ENCODE measurements at places on chromosomes 2 and 18.

GRCh38 chr2:188852772-188853171 is 121.4 kb upstream of the COL3A1 start:
- DNase-seq, result no peak

GRCh38 chr2:158731386-158731785 is 63.7 kb upstream of the DAPL1 start:
- DNase-seq, result no peak

GRCh38 chr18:49464718-49465598 is 4.5 kb upstream of the DYM start:
- no peak for DNase-seq

GRCh38 chr2:169748319-169748718 is 14.7 kb downstream of the KLHL23 start:
- no peak for DNase-seq

DNA sequence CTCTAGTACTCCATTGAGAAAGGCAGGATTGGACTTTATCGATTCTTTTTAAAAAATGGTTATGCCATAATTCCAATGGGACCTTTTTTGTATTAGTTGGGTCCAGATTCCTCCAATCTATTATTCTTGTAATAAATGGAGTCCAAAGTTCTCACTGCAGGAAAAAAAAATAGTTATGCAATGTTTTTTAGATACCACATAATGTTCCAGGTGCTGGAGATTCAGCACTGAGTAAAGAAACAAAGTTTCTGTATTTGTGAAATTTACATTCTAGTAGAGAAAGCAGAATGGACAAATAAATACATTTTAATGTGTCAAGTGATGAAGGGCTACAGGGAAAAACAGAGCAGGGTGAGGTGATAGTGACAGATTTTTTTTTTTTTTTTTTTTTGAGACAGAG is 78.5 kb upstream of the MYCN start:
- no peak for DNase-seq

- no peak for DNase-seq
Measured at GRCh38 chr18:9530226-9531009, 55.1 kb downstream of the RALBP1 start.

- no peak for DNase-seq
Measured at GRCh38 chr2:101900375-101900774, 91.4 kb upstream of the IL1R2 start.

GRCh38 chr2:27431395-27431794 is 3.0 kb downstream of the NRBP1 start:
- DNase-seq, result no peak

GRCh38 chr2:36277146-36277808 is 78.3 kb upstream of the CRIM1 start:
- no peak for DNase-seq

GRCh38 chr2:5387406-5387805 is 304.8 kb upstream of the SOX11 start:
- no peak for DNase-seq

DNA sequence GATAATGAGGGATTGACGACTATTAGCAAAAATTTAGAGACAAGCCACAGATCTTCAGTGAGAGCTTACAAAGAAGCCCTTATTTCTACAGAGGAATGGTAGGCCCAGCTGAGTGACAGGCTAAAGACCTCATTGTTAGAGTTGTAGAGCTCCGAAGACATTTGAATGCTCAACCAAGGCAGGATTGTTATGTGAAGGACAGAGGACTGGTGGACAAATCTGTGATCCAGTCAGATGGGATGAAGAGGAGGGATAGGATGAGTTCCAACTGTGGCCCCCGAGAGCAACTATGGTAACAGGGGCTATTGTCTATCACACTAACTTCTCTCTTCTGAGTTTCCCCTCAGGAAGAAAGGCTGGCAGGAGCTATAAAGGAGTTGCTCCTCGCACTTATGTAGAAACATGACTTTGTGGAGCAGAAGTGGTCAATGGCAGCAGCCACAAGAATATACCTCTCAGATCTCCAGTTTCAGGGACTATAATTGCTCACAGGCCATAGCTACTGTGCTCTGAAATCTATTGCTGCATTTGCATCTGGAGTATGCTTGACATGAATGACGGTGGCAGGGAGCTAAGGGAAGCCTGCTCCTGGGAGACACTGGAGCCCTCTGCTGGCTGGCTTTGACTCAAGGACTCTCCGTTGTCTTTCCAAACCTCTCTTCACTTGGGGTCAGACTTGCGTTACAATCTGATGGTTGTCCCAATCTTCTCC is 50.3 kb upstream of the GREB1L start:
- no peak for DNase-seq

DNA sequence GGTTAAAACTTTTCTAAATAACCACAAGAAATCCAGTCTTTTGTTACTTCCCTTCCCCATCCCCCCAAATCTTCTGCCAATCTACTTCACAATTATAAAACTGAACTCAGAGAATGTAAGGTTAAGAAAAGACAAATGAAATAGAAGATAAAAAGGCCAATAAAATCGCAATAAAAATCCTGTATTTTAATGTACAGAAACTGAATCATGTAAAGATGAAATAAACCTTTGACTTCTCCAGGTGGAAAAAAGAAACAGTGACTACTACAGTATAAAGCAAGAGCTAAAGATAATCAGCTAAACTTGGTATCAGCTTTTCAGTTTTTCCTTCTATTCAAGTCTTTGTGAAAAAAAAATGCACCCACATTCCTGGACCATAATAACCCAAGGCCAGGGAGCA is 1.7 kb downstream of the SYT4 start:
- no peak for DNase-seq

DNA sequence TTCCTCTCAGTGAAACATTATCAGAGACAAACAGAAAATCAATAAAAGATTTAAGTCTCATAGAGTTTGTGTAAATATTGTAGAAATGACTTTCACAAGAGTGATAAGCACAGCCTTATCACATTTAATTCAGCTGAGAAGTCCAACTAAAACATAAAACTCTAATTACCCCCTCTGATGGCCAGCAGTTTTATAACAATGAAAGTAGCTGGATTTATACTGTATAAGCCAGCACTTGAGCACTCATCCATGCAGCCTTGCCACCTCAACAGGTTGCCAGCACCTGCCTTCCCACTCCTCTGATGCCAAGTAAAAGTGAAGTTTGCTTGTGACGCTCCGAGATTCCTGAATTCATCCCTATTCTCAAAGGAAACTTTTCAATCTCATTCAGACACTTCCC is 103.0 kb upstream of the STK39 start:
- DNase-seq, result no peak

DNA sequence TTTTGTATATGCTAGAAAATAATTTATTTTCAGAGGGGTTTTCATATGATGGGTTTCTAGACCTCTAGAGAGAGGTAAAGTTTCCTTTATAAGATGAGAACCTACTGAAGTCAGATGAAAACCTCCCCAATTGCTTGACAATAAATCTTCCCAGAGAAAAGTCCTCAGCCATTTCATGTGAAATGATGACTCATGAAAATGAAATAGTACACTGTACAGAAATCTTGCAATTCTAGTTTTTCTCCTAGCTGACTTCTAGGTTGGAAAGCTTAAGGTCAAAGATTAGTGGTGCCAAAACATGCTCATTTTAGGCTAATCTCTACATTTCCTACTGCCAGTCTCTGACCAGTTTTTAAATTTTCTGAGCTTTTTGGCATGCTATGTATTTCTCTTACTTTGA is 826.5 kb upstream of the FSHR start:
- DNase-seq, result no peak

DNA sequence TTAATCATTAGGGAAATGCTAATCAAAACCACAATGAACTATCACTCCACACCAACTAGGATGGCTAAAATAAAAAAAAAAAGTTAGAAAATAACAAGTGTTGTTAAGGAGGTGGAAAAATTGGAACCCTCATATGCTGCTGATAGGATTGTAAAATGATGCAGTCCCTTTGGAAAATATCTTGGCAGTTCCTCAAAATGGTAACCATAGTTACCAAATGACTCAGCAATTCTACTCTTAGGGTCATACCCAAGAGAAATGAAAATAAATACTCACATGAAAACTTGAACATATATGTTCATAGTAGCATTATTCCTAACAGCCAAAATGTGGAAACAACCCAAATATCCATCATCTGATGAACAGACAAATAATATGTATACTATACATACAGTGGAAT is 15.7 kb upstream of the ACVR2A start:
- DNase-seq, result no peak

DNA sequence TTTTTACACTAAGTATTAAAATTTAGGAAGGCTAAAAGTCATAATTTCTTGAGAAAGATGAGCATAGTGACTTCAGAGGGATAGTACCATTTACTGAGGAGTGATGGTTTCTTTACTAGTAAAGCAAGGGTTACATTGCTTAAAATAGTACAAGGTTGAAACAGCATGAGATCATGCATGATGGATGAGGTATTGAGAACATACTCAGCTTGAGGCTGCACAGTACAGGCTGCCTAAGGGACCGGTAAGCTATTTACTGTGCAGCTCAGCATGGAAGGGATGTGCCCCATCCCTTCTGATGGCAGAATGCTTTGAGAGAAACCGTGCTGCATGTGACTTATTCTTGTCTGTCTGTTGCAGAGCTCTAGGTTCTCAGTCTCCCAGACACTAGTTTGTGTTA is 122.1 kb downstream of the EML6 start:
- DNase-seq, result no peak

GRCh38 chr18:76806301-76806700 is 16.1 kb upstream of the ZNF236 start:
- DNase-seq, result no peak

GRCh38 chr2:1865716-1866234 is 121.5 kb upstream of the PXDN start:
- no peak for DNase-seq

DNA sequence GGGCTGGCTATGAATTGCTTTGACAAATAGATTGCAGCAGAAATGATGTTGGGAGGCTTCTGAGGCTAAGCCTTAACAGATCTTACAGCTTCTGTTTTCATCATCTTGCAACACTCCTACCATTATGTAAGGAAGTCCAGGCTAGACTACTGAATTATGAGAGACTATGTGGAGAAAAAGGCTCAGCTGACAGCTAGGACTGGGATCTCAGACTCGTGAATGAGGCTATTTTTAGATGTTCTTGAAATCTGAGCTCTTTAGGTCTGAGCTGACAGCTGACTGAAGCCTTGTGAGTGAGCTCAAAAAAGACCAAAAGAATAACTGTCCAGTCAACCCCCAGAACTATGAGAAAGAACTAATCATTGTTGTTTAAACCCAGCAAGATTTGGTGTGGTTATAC is 70.3 kb downstream of the VWC2L start:
- DNase-seq, result no peak

GRCh38 chr18:77071711-77072292 is 60.8 kb downstream of the MBP start:
- DNase-seq, result no peak

DNA sequence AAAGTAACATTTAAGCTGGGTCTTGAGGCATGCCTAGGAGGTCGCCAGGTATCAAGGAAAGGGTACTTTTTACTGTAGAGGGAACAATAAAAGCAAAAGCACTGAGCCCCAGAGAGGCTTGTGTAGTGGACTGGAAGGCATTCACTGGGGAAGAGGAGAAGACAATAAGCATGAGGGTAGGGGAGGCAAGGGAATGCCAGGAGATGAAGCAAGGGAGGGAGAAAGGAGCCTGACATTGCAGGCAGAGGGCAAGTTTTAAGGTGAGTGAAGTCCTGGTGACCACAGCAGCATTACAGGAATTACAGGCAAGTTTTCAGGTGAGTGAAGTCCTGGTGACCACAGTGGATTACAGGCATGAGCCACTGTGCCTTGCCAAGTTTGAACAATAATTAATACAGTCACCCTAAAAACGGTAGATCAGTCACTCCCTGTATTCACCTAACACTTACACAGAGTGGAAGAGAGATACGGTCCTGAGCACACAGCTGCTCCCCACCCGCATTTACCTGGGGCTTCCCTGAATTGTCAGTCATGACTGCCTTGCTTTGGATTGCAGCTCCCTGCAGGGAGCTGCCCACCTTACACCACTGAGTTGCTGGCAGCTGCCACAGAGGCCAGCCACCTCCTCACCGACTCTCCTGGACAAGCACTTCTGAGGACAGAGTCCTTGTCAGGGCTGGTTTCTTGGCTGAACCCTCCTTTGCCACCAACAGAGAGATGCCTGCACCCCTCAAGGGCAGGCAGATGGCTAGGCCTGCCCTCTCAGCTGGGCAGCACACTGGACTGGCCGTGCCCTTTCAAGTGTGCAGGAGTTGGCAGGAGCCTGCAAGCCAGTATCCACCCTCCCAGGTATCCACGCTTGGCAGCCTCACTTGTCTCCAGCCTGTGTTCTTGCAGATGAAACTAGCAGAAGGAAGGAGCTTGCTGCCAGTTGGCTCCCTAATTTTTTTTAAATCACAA is 153.2 kb upstream of the MSH6 start:
- no peak for DNase-seq

DNA sequence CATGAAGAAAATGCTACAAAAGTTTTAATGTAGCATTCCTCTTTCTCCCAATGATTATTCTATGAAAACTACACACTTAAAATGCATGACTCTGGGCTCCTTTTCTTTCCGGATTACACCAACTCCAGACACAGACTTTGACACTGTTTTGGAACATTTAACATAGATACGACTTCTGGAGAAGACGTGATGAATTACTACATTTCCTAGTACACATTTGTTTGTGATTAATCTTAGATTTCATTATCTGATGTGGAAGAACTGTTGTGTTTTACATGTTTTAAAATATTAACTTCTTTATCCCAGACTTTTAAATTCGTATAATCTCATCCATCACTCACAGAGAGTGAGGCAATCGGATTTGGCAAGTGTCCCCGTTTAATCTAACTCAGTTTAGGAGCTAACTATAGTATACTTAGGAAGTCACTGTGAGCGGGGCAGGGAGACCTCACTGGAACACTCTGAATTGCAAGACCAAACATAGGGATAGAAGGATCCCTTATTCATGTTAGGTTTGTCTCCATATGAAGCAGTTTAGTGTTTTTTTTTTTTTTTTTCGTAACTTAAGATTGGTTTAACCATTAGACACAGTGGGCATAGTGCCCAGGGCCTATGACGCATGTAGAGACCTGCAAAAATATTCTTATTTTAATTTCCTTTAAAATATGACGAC is 66.7 kb downstream of the PDE1A start:
- DNase-seq, result no peak

- no peak for DNase-seq
Measured at GRCh38 chr2:141814150-141814549, 316.7 kb downstream of the LRP1B start.

- DNase-seq, result no peak
Measured at GRCh38 chr2:222743251-222743812, 71.9 kb downstream of the MOGAT1 start.

- DNase-seq, result no peak
Measured at GRCh38 chr2:29446847-29447246, 331.6 kb downstream of the CLIP4 start.

- DNase-seq, result no peak
Measured at GRCh38 chr2:223613017-223613950, 11.1 kb upstream of the SCG2 start.

- peak; percentile 8 for DNase-seq
Measured at GRCh38 chr2:205885492-205886099, 200.4 kb downstream of the INO80D start.

Measured in stimulated activated CD8-positive, alpha-beta memory T cell treated with anti-CD3 and anti-CD28 coated beads, Interleukin-4, amount 100 ng/mL, for 1 hour (primary cell).